HuH-7 (cell line): ENCODE measurements at places on chromosomes 3 and 15.

GRCh38 chr3:44234648-44235268 lies 6.9 kb upstream of the TOPAZ1 start:
- DNase-seq: no peak

GRCh38 chr15:101018016-101018415 lies 98.9 kb downstream of the LRRK1 start:
- DNase-seq: no peak

DNA sequence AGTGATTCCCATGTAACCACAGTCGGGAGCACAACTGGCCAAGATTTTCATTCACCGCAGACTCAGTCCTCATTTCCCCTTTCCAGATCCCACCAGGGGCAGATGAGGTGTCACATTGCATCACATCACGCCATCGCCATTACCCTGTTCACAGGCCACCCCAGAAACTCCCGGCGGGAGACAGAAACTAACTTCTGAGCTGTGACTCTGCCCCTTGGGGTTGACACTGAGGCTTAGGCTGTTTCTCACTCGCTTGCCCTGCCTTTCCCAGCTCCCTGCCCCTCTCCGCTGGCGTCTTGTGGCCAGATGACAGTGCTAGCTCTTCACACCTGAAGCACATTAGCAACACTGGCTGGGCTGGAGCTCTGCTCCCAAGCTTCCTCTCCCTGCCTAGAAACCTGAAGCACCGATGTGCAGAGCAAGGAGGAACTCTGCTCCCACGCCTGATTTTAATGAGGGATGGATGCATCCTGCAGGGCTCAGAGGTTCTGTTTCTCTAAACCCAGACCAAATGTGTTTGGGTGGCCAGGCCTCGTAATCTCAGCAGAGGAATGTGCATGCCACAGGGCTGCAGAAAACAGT lies 88.8 kb upstream of the CTDSPL start:
- DNase-seq: no peak

GRCh38 chr3:164852866-164853265 lies 225.4 kb downstream of the SI start:
- peak; percentile 25 for DNase-seq

DNA sequence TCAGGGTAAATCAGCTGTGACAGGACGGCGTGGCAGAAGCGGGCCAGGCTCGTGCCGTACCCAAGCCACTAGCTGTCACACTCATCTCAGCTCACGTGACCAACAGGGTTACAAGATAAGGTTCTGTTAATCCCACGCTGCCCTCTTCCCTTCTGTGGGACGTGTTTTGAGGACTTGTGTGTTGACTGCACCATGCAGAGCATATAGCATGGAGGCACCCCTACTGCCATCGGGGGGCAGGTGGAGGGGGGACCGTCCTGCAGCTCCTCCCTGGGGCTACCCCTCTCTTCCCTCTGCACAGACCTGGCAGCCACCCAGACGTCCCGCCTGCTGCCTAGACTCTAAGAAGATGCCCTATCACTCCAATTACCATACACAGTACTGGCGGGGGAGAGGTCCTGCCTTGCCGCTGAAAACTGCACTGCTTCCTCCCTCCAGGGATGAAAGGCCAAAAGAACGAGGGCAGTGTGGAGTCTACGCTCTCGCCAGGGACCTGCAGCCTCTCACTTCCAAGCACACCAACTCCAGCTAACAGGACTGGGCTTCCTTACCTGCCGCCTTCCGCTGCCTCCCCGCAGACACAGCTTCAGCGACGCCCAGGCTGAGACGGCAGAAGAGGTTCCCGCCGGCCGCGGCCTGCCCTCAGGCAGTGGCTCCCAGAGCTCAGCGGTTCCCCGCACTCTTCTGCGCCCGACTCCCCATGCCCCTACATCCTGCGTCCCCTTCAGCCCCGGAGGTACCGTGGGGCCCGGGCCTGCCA lies at the start of gene TNK2:
Gene TNK2 (minus strand): TSS at position 618 of the 760 bp plus-strand sequence. CDS start 19,963 bp downstream, outside the sequence.
- DNase-seq: no peak

DNA sequence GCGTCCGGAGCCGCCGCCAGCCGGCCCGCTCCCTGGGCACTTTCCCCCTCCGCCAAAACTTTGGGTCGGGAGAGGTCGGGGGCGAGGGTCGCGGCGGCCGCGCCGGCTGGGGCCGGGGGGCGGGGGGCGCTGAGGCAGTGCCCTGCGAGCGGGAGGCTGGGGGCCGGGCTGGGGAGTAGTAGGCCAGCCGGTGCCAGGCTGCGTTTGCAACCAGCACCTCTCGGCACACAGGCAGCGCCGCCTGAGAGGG lies 452 bp downstream of the BBX start:
- DNase-seq: peak; percentile 46
